HS-5 (cell line): ENCODE measurements at places on chromosomes 5 and 9.

DNA sequence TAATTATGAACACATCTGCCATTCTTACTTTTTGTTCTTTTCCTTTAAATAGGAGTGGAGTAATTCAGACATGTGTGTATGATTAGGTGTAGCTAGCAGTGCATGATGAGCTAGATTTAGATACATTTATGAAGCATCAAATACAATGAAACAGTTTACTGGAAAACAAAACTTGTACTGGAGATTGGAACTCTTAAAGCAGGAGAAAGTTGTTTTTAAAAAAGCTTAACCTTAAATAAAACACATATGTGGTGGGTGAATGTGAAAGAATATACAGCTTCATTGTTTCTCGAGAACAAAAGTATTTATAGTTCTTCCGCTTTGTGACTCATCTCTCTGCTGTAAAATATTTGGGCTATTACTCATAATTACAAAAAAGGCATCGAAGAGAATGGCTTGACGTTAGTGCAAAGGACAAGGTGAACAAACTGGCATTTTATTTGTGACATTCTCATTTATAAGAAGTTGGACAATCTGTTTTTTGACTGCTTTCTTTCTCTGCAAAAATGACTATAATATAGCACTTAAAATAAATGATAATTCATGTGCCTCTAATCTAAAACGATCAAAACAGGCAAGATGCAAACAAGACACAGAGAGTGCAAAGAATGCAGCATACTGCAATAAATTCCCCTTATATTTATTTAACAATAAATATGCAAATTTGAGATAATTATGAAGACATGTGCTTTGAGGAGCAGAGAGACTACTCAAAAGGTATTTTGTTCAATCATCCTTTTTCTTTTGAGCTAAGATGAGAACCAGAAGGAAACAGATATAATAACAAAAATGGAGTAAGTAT, 478.8 kb downstream of the CETN3 start:
- peak; percentile 73 for DNase-seq

- DNase-seq = peak; percentile 99
These were observed 434.7 kb downstream of the DTWD2 start for GRCh38 chr5:118553662-118554061.

DNA sequence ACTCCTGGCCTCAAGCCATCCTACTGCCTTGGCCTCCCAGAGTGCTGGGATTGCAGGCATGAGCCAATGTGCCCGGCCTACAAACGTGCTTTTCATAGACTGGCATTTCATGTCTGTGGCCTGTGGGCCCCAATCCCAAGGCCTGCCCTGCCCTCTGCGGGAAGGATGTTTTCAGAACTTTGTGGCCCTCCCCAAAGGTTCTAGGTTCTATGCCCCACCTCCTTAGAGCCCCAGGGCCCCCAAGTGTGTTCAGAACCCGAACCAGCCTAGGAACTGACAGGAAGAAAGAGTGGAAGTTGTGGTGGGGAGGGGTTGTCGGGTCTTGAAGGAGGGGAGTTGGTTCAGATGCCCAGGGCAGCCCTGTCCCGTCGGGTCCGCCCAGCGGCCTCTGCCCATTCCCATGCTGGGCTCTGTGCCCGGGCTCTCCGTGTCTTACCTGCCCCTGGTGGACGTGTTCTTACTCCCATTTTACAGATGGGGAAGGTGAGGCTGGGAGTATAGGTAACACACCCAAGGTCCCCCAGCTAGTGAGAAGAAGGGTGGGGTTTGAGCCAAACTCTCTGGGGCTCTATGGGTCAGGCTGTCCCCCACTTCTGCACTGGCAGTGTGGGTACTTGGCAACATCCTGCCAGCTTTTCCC, 175.8 kb upstream of the IER5L start:
- DNase-seq = no peak

DNA sequence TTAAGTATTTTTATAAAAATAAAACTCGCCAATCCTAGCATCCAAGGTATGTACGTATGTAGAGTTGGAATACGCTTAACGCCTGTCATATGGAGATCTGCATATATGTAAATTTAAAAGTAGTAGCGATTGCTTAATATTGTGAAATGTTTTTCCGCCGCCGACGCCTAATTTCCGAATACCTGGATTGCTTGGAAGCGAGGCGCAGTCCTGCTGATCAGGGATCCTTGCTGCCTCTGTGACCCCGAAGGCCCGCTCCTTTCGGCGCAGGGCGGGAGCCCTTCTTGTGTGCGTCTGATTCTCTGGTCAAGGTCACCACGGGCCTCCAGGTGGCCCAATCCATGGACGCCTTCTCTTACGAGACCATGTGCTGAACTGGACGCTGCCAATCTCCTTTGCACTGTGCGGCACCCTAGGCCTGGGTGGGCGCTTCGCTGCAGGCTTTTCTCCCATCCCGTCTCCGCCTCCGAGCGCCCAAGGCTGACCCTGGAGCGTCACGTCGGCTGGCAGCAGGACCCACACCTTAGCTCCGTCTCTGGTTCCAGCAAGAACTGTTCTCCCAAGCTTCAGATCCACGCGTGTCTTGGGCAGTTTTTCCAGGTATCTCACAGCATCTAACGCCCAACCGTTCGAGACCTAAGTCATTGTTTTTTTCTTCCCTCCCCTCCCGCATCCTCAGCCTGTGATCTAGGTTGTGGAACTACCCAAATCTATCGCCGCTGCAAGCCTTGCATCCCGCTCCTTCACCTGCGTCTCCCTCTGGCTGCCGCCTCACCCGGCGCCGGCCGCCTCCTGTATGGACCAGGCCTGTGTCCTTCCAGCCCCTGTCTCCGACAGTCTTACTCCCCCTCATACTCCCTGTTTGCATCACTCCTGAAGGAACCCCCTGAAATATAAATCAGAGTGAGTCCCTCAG, 3.6 kb upstream of the TRIM41 start:
- no peak for DNase-seq

DNA sequence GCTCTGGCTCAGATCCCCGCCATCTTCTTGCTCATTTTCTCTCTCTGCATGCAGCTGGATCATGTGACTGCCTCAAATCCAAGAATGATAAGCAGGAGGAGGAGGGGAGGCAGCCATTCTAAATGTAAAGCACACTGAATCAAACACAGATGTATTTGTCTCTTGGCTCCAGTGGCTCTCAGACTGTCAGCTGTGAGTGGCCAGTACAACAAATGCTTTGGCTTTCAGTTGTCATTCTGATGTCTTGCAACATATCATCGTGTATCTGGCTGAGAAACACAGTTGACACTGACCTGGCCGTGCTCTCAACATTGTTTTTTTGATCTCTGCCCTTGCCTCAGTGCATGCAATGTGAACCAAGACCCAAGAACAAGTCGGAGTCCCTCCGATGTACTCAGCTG, 233.1 kb downstream of the ADAMTSL1 start:
- no peak for DNase-seq

- DNase-seq = no peak
These were observed 39.2 kb downstream of the EXOSC2 start for GRCh38 chr9:130732793-130733221.

GRCh38 chr9:105144841-105145240, 99.6 kb upstream of the SLC44A1 start:
- DNase-seq = no peak

GRCh38 chr9:88925481-88925880, 65.8 kb upstream of the S1PR3 start:
- DNase-seq = no peak

GRCh38 chr9:69895659-69896058, 75.0 kb downstream of the CFAP95 start:
- DNase-seq = no peak

DNA sequence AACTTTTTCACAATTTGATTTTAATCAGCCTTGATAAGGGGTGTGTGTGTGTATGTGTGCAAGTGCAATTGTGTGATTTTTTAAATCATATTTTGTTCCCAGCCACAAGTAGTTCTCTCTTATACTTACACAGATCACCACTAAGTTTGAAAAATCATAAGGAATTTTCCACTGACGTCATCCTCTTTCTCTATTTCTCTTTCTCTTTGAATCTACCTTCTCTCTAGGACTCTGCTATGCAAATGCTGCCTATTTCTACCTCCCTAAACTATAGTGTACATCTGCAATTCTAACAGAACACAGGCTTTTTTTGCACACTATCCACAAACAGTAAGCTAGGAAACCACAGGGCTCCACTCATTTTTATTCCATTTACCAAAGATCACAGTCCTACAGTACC, 254.6 kb upstream of the CYLC2 start:
- DNase-seq = no peak

GRCh38 chr9:17075758-17076485, 58.9 kb upstream of the CNTLN start:
- no peak for DNase-seq

DNA sequence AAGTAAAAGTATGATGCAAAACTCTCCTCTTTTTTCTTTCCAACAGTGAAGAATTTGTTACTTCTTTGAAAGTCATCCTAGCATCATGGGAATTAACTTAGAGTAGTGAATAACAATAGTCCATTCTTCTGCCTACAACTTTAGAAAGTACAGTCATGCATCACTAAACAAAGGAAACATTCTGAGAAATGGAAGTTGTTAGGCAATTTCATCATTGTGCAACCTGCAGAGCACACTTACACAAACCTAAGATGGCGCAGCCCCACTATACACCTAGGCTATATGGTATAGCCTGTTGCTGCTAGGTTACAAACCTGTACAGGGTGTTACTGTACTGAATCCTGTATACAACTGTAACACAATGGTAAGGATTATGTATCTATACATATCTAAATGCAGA, 1209.3 kb upstream of the C9orf72 start:
- DNase-seq = no peak

- DNase-seq = peak; percentile 19
These were observed 76.8 kb downstream of the ZDHHC21 start for GRCh38 chr9:14616188-14616982.

- DNase-seq = no peak
These were observed 368.3 kb upstream of the ST8SIA4 start for GRCh38 chr5:101271416-101271815.

- no peak for DNase-seq
These were observed 9.6 kb downstream of the EPB41L4B start for GRCh38 chr9:109311286-109311685.

- no peak for DNase-seq
These were observed 76.8 kb downstream of the CFAP77 start for GRCh38 chr9:132486706-132487350.

GRCh38 chr9:133369422-133369821, 6.4 kb downstream of the SURF4 start:
- no peak for DNase-seq

GRCh38 chr5:67306965-67307607, 110.5 kb upstream of the CD180 start:
- no peak for DNase-seq

DNA sequence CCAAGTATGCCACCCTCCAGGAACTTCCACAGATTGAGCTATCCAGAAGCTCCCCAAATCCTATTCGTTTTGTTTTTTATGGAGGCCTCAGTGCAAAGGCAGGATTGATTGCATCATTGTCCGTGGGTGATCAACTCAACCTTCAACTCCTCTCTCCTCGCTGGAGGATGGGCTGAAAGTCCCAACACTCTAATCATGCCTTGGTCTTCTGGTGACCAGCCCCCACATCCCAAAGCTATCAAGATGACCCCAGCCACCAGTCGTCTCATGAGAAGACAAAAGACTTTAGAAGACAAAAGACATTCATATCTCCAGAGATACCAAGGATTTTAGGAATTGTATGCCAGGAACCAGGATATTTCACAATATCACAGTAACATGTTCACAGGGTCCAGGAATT, 441.6 kb upstream of the WWC1 start:
- no peak for DNase-seq

DNA sequence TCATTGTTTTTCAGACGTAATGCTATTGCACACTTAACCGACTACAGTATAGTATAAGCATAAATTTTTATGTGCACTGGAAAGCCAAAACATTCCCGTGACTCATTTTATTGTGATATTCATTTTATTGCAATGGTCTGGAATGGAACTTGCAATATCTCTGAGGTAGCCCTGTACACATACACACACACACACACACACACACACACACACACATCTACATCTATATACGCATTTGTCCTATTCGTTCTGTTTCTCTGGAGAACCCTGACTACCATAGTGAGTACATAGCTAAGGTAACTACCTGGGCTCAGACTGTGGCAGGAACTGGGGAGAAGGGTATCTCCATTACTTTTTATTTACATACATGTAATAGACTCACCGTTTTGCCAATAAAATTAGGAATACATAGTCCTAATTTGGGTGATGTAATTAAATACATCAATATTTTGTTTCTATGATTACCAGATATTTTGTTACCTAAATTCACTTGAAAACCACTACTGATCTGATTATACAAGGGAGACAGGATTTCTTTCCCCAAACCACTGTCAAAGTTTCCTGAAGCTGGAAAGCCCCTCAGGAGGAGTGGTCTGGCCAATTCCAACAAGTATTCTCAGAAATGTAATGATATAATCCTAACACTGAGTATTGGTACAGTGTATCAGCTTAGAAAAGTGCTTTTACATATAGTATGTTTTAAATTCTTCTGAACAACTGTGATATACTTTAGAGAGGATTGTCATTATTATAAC, 74.0 kb upstream of the PLPP1 start:
- DNase-seq = no peak

GRCh38 chr5:87103616-87104287, 163.9 kb upstream of the RASA1 start:
- no peak for DNase-seq

DNA sequence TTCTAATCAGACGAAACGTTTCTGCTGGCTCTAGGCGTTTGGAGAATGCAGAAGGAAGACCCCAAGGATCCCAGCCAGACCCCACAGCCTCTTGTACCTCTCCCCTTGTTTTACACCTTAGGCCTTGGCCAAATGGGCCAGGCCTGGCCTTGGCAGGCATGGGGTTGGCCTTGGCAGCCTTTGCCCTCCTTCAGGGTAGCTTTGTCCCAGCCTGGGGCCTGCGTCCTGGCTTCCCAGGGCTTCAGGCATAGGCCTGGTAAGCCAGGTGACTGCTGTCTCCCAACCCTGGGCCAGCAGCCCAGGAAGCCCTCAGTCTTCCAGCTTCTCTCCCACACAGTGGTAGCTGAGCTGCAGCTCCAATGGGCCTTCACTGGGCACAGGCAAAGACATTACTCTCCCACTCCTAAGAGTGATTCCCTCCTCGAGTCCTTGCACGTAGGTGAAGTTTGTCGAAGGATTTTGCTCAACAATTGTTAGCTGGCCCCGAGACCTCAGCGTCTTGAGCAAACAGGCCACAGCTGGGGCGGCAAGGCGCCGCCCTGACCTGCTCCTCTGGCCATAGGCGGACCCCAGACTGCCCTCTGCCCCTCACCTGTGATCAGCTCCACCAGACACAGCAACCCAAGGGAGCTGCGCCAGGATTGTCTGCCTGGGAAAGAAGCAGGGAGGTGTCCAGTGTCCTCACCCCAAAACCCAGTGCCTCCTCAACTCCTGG, 1.1 kb upstream of the PITX1 start:
- DNase-seq = no peak

GRCh38 chr5:125291447-125291846, 545.0 kb upstream of the ZNF608 start:
- DNase-seq = no peak

GRCh38 chr9:136255896-136256890, 10.6 kb upstream of the QSOX2 start:
- DNase-seq = no peak
